ENCODE measurements at places on chromosomes 7 and 10.

- DNase-seq, result no peak
These were observed 2.7 kb downstream of the GPR85 start for GRCh38 chr7:113083816-113084495.

- DNase-seq, result no peak
These were observed 18.8 kb upstream of the GNA12 start for GRCh38 chr7:2862831-2863361.

GRCh38 chr10:35614312-35614711, 9.2 kb downstream of the GJD4 start:
- DNase-seq, result no peak

- no peak for DNase-seq
These were observed 4.0 kb downstream of the GATA3 start for GRCh38 chr10:8058274-8059111.

DNA sequence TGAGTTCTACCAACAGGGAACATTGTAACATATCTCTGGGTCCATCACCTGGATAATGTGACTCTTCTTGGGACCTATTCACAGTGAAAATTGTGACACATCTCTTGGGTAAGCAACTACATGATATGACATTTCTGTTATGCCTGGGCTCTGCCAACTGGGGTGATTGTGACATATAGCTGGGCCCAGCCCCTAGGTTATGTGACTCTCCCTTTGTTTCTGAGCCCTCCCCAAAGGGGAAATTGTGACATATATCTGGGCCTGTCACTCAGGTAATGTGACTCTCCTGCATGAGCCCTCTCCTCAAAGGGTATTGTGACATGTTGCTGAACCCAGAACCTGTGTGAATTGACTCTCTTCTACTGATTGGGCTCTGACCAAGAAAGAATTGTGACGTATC, 22.4 kb upstream of the ZNF107 start:
- no peak for DNase-seq

DNA sequence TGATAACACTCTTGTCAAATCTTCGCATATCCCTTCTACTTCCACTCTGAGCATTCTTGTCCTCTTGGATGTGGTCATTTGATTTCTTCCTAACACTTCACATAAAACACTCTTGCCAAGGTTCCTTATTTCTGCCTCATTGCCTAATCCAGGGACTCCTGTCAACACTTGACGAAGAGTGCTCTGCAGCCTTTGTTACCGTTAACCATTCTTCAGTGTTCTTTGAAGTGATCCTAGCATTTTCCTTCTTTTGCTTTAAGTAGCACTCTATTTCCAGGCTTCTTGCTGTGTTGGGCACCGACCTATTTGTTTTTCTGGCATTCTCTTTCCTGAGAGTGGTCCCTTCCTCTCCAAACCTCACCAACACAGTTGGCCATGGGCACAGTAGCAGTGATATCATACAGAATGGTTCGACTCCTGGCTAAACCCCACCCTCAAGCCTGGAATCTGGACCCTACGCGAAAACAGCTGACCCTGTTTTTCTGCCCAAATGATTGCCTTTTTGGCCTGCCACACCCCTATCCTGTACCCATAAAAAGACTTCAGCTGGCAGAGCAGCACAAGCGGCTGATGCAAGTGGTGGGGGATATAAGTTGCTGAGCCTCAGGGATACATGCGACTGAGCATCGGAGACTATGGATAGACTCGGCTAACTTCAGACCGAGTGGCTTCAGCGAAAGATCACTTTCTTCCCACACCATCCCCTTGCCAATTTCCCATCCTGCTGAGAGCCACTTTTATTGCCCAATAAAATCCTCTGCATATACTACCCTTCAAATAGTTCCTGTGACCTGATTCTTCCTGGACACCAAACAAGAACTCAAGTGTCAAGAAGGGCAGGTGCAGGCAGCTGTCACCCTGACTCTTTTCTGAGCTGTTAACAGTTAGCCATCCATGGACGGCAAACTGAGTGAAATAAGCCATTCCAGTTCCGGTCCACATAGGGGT, 820.6 kb downstream of the CCSER2 start:
- DNase-seq, result no peak

DNA sequence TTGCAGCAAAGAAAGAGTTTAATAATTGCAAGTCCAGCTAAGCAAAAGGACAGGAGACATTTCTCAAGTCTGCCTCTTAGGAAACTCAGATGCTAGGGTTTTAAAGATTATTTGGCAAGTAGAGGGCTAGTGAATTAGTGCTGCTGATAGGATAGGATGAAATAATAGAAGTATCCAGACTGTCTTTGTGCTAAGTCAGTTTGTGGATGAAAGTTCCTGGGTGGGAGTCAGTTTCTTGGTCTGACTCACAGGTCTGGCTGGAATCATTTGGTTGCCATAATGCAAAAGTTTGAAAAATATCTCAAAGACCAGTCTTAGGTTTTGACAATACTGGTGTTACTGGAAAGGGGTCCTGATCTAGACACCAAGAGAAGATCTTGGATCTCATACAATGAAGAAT, 42.6 kb upstream of the INHBA start:
- DNase-seq, result no peak

- DNase-seq, result no peak
These were observed 1281.2 kb upstream of the SORCS1 start for GRCh38 chr10:108445746-108446145.

DNA sequence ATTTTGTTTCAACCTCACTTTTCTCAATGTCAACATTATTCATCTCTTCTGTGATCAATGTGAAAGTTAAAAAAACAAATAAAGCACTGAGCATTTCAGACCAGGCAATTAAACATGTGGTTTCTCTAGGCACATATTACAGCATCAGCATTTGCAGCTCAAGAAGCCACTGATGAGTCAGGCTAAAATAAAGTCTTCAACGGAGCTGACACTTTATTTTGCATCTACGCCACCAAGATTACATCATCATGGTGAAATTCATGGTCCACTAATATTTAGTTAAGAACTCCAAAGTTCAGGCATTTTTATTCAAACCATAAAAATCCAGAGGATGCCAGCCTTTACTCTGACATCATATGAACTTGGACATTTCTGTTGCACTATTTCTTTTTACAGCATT, 33.0 kb downstream of the MAGI2 start:
- no peak for DNase-seq

- no peak for DNase-seq
These were observed 34.9 kb downstream of the DCLRE1C start for GRCh38 chr10:14918964-14919363.

GRCh38 chr7:128937647-128938543, at the start of gene IRF5:
Gene IRF5 (plus strand): TSS chr7:128937927. CDS start chr7:128942082, 4,155 bp downstream.
- peak; percentile 61 for DNase-seq

- DNase-seq, result no peak
These were observed 40.0 kb upstream of the TRIL start for GRCh38 chr7:28998105-28998504.

- DNase-seq, result no peak
These were observed 10.8 kb downstream of the PRPS1L1 start for GRCh38 chr7:18016547-18017444.

- no peak for DNase-seq
These were observed 18.7 kb upstream of the KNDC1 start for GRCh38 chr10:133141144-133141957.

DNA sequence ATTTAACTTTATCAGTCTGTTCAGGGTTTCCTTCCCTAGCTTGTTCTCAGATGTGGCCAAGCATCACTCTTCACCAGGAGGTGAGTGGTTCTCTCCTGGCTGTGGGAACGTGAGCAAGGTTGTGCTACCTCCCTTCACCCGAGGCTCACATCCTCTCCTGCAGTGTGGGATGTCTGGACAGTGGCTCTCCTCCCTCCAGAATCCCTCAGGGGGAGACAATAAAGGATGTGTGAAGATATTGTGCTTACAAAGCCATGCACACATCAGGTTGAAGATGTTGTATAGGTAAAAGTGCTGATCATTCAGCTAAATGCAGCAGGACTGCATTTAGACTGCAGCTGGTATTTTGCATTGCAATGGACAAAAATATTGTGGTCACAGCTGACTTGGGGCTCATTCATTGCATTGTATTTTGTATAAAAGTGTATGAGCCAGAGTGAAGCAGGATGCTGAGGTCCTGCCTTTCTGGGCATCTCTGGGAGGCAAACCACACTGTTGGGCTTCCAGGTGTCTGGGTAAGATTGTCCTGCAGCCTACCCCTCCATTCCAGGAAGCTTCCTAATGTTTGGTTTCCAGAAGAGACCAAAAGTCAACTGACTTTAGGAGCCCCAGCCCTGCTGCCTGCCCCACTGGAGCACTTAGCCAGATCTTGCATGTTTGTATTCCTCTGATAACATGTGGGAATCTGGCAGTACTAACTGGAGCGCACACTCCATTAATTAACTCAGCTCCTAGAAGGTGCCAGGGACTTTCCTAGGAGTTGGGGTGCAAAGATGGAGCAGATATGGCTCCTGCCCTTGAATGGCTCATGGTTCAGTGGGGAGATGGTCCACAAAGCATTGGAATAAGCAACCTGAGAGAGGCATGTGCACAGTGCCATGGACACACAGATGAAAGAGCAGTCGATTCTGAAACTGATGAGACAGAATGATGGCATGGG, 292.5 kb upstream of the ZNF32 start:
- DNase-seq, result no peak

DNA sequence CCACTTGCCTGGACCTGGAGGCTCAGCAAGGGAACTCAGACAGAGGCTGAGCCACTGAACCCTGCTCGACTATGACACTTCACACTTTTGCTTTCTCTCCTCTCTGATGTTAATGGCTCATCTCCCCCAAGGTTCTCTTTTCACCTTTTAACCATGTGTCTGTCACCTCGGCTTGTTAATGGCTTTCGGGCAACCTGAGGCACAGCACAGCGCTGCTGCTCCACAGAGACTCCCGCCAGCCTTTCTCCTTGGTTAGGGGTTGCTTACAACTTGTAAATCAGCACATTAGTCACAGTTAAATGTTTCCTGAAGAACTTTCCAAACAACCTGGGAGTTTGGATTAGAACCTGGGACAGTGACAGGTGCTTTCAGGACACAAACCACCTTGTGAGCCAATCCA, 136.2 kb upstream of the TBX20 start:
- no peak for DNase-seq

GRCh38 chr7:146096994-146097393, 19.6 kb upstream of the CNTNAP2 start:
- DNase-seq, result no peak

DNA sequence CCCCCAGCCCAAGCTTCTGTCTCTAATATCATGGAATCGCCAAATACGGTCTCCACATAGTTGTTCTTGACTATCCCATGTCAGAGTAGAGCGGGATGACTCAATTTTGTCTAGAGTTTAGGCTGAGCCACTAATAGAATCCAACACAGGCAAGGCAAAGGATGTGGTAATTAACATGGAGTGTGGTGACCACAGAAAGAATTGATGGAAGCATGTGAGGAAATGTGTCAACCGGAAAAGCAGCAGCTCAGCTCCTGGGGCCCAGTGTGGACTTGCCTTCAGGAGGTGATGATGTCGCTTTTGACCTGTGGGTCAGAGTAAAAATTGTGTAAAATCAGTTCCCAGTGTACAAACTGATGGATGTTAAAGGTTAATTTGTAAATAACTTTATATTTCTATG, 139.3 kb upstream of the KLF6 start:
- DNase-seq, result no peak

DNA sequence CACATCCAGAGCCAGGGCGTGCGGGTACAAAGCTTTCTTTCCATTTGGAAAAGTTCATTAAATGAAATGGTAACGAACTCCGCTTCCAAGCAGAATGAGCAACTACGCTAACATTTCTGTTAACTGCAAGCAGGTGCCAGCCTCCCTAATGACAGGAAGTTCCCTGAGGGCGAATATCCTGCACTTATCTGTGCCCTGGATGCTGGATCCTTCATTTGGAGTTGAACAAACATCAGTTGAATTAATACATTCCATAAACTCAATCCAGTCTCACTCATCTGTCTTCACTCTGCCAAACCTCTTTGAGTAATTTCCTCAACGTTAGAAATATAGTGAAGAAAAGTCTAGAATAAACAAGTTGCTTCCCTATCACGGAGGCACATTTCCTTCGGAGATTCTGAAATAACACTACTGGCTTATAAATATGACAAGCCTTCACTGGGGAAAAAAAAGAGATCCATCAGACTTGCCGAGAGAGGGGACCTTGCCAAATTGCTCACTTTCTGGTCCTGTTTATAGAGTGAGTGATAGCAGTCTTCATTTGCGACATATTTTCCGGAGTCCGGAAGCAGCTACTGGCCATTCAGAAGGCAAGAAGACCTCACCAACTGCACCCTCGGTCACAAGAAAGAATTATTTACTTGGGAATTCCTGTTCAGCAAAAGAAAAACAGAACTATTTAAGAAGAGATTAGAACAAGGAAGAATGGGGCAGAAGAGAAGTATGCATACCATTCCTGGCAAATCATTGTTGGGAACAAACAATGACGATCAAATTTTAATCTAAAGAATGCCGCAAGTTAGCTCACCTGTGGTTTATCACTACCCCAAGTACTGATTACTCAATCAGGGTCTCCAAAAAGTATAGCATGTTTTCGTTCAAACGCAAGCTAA, 196.4 kb downstream of the FAM107B start:
- peak; percentile 33 for DNase-seq

DNA sequence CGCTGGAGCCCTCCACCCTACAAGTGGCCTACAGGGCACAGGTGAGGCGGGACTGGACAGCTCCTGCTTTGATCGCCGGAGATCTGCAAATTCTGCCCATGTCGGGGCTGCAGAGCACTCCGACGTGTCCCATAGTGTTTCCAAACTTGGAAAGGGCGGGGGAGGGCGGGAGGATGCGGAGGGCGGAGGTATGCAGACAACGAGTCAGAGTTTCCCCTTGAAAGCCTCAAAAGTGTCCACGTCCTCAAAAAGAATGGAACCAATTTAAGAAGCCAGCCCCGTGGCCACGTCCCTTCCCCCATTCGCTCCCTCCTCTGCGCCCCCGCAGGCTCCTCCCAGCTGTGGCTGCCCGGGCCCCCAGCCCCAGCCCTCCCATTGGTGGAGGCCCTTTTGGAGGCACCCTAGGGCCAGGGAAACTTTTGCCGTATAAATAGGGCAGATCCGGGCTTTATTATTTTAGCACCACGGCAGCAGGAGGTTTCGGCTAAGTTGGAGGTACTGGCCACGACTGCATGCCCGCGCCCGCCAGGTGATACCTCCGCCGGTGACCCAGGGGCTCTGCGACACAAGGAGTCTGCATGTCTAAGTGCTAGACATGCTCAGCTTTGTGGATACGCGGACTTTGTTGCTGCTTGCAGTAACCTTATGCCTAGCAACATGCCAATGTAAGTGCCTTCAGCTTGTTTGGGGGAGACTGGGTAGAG, at the start of gene COL1A2:
Gene COL1A2, plus strand, starts transcription at position 459 of the 704 bp plus-strand sequence. Its CDS starts 137 bp downstream, at position 596.
- DNase-seq, result peak; percentile 56

GRCh38 chr10:131681656-131682055, 219.2 kb upstream of the PPP2R2D start:
- DNase-seq, result no peak
